Temporal lobe (tissue), 4 donors: ENCODE measurements at places on chromosomes 5 and 9. TPM values are rescaled to one million over a fixed set of nuclear protein-coding genes. Genes with fewer than 3 reads are reported as not detected.

ACOT12 gene
- 0.98 TPM for total RNA-seq

TLX3 gene
- total RNA-seq = not detected

LCP2 gene
- 0.98 TPM for total RNA-seq

PCDHGA10 gene
- 14.5 TPM for total RNA-seq

NR5A1 gene
- not detected for total RNA-seq

ABLIM3 gene
- total RNA-seq = 13.3 TPM

LCN9 gene
- total RNA-seq = not detected

C5orf63 gene
- 3.4 TPM for total RNA-seq

FAM78A gene
- 1.2 TPM for total RNA-seq

INSL4 gene
- not detected for total RNA-seq
